Prostate gland (tissue), 2 donors: ENCODE measurements at places on chromosomes 1 and 21. TPM values are rescaled to one million over a fixed set of nuclear protein-coding genes. Genes with fewer than 3 reads are reported as not detected.

GRCh38 chr21:42193721-42194120, 25.2 kb upstream of the ABCG1 start:
- DNase-seq: no peak

DNA sequence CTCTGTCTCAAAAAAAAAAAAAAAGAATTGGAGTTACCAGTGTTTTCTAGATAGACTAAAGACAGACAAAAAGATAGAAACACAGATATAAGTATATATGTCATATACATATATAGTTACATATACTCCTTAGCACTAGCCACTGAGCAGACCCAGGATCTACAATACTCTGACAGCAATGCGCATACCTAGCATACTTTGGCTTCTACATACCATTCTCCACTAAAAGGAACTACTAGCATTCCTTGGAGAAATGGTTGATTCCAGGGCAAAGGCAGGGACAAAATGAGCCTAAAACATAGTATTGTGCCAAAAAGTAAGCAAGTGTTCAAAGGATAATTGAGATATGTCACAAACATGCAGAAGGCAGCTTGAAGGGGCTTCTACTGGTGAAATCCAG, 22.7 kb downstream of the SYNJ1 start:
- DNase-seq: no peak

Gene IFI16
- total RNA-seq: 18.2 TPM

- no peak for DNase-seq
Measured at GRCh38 chr1:207923121-207923520, 12.2 kb upstream of the CD34 start.

- DNase-seq: no peak
Measured at GRCh38 chr1:93095804-93096585, 16.9 kb downstream of the MTF2 start.

DNA sequence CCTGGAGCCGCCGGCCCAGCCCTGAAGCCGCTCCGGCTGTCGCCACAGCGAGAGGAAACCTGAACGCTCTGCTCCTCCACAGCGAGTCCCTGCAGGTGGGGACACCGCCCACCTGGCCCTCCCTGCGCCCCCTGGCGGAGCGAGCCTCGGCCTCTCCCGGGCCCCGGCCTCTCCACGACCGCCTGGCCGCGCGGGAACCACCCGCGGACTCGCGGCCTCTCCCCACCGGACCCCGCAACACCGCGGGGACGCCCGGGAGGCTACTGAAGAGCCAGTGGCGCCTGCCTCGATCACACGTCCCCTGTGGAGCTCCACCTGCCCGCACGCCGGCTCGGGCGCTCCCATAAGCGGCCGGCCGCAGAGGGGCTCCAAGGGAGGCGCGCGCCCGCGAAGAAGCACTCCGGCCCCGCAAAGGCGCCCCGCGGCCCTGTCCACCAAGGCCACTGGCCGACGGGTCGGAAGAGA, 109.6 kb downstream of the KCNN3 start:
- DNase-seq: peak; percentile 60

DNA sequence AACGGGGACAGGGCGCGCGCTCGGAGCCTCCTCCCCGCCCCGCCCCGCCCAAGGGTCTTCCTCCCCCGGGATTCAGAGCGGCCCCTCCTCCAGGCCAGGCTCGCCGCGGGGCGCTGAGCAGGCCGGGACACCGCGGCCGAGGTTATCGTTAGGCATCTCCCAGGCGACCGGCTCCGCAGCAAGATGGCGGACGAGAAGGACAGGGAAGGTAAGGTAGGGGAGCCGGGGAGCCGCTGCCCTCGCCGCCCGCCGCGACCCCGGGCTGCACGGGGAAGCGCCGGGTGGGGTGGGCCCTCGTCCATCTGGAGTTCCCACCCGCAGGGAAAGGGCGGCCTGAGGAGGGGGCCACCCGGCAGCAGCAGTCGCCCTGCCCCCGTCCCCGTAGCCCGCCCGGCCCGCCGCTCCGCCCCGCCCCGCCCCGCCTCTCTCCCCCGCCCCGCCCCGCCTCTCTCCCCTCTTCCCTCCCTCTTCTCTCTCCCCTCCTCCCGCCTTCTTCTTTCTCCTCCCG, 105.9 kb upstream of the HNRNPU start:
- no peak for DNase-seq

GRCh38 chr21:25281134-25281533, 326.1 kb downstream of the MRPL39 start:
- no peak for DNase-seq
